ENCODE measurements at places on chromosomes 2 and 18.

- DNase-seq: no peak
Measured at GRCh38 chr2:108614043-108614545, 79.8 kb downstream of the LIMS1 start.

- DNase-seq: no peak
Measured at GRCh38 chr18:34220081-34220815, 4.5 kb downstream of the NOL4 start.

- no peak for DNase-seq
Measured at GRCh38 chr2:69979902-69980807, 18.7 kb upstream of the ASPRV1 start.

GRCh38 chr18:40414155-40414754 lies 1540.8 kb upstream of the PIK3C3 start:
- DNase-seq: no peak

DNA sequence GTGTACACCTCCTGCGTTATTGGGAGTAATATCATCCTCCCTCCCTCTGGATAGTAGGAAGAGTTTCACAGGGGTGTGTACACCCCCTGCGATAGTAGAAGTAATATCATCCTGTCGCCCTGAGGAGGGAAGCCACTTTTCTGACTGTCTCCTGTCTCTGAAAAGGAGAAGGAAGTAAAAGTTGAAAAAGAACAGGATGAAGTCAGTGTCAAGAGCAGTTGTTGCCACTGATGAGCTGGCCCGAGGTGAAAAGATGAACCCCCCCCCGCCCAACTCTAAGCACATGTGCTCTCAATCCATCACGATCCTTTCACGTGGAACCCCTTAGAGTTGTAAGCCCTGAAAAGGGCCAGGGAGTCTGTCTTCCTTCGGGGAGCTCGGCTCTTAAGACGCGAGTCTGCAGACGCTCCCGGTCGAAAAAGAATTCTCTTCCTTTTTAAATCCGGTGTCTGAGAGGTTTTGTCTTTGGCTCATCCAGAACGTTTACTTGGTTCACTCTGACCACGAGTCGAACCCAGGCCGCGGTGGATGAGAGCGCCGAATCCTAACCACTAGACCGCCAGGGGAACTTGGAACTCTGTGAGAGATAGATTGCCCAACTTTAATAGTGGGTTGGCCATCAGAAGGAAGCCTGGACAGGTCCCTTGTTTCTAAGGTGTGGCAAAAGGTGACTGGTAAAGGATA lies 22.4 kb upstream of the NAGK start:
- peak; percentile 55 for DNase-seq

- DNase-seq: no peak
Measured at GRCh38 chr2:204135752-204136151, 199.2 kb downstream of the ICOS start.

DNA sequence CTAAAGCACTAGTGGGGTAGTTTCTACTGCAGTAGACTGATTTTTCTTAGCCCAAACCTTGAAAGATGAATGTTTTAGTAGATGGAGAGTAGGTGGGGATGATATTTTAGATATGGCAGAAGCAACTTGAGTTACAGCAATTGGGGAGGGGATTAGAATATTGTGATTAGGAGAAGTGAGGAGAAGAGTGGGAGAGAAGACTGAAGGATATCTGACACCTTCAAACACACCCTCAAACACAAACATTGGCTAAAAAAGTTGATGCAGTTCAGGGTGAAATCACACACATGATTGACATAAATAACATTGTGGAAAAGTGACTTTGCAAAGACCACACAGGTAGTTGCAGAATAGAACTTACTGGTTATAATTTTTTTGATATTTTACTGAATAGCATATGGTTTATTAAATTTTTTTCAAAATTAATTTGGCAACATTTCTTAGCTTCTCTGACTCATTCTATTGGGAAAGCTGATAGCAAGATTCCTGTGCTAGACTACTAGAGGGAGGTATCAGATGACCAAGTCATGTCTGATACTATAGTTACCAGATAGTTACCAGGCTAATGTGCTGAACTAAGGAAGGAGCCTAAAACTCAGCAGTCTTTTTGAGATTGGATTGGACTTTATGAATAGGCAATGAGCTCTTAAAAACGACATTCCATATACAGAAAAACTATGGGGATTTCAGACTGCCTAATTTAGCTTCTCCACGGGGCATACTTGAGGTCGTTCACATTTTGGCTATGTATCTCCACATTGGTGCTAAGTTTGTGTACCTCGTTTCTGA lies 73.0 kb downstream of the ACTR3 start:
- no peak for DNase-seq

DNA sequence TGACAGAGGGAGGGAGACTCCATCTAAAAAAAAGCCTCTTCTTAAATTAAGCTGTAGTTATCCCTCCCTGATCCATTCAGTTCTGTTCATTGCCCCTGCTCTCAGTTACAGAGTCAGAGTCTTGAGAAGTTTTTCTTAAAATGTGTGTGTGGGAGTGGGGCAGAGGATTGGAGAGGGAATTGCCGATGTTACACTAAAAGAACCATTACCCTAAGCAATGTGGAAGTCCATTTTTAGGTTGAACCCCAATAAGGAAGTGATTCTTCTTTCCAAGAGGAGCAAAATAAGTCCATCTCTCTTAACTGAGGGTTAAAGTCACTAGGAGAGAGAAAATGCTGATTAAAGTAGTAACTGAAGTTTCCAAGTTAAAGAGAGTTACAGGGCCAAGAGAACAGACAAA lies 21.2 kb upstream of the THOC1 start:
- peak; percentile 84 for DNase-seq

GRCh38 chr2:157420771-157421323 lies 23.0 kb downstream of the CYTIP start:
- peak; percentile 85 for DNase-seq

DNA sequence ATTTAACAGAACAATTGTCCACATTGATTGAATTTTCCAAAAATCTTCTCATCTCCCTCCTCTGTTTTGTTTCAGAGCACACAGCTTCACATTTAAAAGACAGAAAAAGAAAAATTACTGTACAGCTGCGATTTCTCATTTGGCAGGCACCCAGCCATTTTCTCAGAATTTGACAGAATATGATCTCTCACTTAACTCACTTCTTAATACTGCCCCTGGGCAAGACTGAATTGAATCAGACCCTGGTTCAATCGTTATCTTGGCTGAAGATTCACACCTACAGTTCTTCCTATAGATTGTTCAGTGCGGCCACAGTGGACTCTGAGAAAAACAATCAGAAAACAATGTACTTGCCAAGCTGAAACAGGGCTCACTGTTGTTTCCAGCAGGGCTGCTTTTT lies 90.2 kb upstream of the LHCGR start:
- no peak for DNase-seq

DNA sequence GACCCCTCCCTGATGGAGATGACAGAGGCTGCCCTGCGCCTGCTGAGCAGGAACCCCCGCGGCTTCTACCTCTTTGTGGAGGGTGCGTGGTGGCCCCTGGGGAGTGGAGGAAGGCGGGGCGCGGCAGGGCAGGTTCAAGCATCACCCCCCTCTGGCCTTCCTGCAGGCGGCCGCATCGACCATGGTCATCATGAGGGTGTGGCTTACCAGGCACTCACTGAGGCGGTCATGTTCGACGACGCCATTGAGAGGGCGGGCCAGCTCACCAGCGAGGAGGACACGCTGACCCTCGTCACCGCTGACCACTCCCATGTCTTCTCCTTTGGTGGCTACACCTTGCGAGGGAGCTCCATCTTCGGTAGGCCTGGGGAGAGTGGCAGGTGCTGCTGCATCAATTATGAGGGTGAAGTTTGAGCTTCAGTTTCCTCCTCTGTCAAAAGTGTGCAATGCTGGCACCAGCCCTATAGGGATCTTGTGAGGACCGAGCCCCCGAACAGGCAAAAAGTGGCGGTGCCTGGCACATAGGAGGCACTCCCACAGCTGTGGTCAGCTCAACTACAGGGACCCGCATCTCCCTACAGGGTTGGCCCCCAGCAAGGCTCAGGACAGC lies 2.2 kb downstream of the ALPI start:
- no peak for DNase-seq

DNA sequence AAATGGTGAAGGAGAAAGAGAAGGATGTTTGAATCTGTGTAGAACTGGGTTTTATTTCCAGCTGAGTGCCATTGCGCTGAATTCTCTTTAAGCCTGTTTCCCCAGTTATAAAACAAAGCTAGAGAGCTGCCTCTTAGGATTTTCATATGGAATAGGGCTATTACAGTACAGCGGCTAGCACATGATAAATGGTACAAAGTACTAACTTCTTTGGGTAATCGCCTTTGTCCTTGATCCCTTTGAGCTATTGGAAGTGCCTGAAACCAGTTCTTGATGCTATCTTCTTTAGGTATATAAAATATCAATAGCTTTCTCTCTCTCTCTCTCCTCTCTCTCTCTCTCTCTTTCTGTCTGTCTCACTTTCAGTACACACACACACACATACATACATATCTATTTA lies 71.3 kb downstream of the SOX11 start:
- no peak for DNase-seq

DNA sequence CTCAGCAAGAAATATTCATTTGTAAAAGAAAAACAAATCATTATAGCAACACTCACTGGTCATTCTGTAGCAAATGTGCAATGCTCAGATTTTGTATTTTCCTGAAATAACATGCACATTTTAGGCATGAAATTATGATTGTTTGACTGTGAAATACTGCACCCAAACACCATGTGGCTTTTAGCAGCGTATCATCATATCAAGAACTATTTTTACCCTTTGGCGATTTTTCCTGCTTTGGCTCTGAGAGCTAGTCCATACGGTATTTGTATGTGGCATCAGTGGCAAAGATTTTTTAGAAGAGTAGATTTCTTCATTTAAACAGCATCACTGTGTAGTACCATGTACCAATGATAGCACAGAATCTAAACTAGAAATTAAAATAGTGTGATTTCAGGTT lies 493.1 kb downstream of the NR4A2 start:
- DNase-seq: no peak

- no peak for DNase-seq
Measured at GRCh38 chr2:75612862-75613243, 33.7 kb upstream of the MRPL19 start.

- no peak for DNase-seq
Measured at GRCh38 chr2:4951368-4951767, 740.8 kb upstream of the SOX11 start.

DNA sequence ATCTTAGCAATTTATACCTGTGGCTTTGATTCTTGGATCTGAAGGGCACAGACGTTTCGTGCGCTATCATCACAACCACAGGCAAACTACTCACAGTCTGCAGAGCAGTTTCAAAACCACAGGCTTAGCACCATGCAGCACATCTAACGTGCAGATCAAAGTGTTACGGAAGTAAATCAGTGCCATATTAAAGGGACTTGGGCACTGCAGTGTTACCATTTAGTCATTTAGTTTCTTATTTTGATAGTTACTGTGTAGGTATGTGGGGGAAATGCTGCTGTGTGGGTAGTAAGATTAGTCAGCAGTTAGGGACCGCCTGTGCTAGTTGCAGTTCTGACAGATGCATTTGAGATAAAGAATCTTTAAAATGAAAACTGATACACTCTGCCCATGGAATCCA lies 384.0 kb downstream of the NBAS start:
- DNase-seq: no peak

DNA sequence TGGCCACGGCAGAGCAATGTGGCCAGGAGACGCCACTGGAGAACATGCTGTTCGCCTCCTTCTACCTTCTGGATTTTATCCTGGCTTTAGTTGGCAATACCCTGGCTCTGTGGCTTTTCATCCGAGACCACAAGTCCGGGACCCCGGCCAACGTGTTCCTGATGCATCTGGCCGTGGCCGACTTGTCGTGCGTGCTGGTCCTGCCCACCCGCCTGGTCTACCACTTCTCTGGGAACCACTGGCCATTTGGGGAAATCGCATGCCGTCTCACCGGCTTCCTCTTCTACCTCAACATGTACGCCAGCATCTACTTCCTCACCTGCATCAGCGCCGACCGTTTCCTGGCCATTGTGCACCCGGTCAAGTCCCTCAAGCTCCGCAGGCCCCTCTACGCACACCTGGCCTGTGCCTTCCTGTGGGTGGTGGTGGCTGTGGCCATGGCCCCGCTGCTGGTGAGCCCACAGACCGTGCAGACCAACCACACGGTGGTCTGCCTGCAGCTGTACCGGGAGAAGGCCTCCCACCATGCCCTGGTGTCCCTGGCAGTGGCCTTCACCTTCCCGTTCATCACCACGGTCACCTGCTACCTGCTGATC lies 4.9 kb downstream of the GPR17 start:
- no peak for DNase-seq

- DNase-seq: no peak
Measured at GRCh38 chr18:25061395-25061794, 290.6 kb downstream of the ZNF521 start.

DNA sequence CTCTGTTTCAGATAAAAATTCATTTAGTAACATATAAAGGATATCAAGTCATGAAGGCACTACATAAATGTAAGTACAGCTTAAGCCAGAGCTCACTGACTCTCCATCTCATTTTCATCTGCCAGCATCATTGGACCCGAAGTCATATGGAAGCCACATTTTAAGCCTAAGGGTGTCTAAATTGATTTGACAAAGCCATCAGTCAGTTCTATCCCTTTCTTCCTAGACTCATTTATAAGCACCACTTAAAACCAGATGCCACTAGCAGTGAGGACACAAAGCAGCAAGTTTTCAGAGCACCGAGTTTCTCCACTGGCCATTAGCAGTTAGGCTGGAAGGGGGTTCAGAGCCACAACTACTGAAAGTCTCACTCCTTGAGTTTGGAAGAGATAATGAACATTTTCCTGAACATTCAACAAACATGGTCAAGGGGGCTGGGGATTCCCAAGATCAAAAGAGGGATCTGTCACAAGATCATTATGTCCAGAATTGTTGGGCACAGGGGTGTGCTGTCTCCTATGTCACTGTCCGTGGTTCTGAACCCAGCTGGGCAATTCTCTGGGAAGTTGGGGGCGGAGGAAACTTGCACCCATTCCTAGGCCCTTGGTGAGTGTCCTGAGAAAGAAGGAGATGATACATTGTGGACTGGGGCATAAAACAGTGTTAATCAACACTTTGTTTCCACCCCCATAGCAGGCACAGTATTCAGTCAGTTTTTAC lies 158.5 kb upstream of the LMAN1 start:
- DNase-seq: no peak

GRCh38 chr2:234608946-234609345 lies 112.1 kb upstream of the ARL4C start:
- DNase-seq: no peak

- DNase-seq: no peak
Measured at GRCh38 chr18:30743033-30743432, 299.5 kb downstream of the DSC3 start.

- no peak for DNase-seq
Measured at GRCh38 chr2:102367331-102367971, 11.9 kb downstream of the IL18R1 start.

- DNase-seq: no peak
Measured at GRCh38 chr18:35197296-35197695, 43.5 kb upstream of the ZNF397 start.

DNA sequence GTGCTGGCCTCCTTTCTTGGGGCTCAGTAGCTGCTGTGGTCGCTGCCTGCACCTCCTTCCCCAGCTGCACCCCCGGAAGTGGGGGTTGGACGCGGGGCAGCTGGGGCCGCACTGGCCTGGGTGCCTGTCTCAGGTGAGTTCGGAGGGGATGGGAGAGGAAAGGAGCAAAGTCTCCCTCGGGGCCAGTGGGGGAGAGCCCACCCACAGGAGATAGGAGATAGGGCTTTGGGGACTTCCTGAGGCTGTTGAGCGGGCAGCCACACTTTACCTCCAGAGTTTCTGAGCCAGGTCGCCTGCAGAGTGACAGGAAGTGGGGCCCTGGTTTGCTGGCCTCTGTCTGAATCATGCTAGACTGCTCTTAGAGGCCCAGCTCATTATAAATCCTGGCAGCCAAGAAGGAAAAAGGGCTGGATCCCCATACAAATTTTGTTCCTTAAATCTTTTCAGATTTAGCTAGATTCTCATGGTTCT lies 8.1 kb downstream of the MBP start:
- no peak for DNase-seq

- no peak for DNase-seq
Measured at GRCh38 chr18:46278481-46279465, 174.6 kb downstream of the HAUS1 start.
